Large intestine (tissue), 12 donors: ENCODE measurements at places on chromosomes 13 and 19. TPM values are rescaled to one million over a fixed set of nuclear protein-coding genes. Genes with fewer than 3 reads are reported as not detected.

DCLK1 gene
- polyA plus RNA-seq = 12.2 TPM

GJA3 gene
- 0.13 TPM for polyA plus RNA-seq

MIA gene
- polyA plus RNA-seq = 6.2 TPM

EDDM13 gene
- polyA plus RNA-seq = 1.2 TPM

PPM1N gene
- 1.0 TPM for polyA plus RNA-seq
